ENCODE measurements at places on chromosomes 2 and 18.

GRCh38 chr2:27955384-27956161, 65.0 kb downstream of the BABAM2 start:
- DNase-seq = no peak

- DNase-seq = no peak
These were observed 14.6 kb downstream of the STRADB start for GRCh38 chr2:201466050-201466675.

DNA sequence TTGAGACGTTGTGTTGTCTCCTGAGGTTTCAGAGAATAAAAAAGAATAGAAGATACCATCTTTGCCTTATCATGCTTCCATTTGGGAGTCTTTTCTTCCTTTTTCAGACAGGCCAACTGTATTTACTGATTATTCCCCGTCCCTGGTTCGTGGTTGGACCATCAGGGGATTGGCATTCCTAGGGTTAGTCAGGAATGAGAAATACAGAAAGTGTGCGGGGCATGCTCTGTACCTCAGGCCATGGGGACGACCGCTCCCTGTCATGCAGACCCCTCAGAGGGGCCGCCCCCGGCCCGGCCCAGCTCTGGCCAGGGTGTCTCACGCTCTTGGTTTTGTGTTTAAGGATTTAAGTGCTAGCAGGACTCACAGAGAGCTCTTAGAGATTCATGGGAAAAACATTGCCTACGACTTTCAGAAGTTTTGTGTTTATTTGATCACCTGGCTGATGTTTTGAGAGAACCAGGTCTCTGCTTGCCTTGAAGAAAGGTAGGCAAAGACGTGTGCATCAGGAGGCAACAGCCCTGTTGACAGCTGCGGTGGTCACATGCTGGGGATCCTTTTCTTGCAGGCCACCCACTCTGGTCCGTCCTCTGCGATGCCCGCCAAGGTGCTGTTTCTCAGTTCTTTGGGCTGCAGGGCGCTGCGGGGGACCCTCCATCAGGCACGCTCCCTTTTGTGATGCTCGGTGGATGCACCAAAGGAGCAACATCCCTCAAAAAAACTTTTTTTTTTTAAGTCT, 317.8 kb downstream of the AGAP1 start:
- no peak for DNase-seq

- DNase-seq = no peak
These were observed 3.8 kb downstream of the C2orf92 start for GRCh38 chr2:97673182-97673914.

- DNase-seq = no peak
These were observed 34.0 kb upstream of the SLC66A3 start for GRCh38 chr2:11121099-11121822.

DNA sequence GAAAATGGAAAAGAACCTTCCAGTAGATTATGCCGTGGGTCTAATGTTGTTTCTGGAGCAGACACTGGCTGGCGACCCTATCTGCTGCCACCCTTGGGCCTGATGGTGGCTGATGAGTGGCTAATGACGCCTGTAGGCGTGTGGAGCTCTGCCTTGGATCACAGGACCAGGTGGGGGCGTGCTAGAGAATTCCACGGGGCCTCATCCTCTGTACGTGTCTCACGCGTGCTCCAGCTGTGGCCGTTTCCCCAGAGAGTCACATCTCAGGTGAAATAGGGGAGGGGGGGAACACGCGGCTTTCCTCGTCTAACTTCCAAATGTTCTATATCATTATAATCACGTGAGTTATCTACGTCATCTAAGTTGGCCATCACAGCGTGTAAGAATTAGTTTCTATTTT, 160.9 kb upstream of the SMIM21 start:
- no peak for DNase-seq

DNA sequence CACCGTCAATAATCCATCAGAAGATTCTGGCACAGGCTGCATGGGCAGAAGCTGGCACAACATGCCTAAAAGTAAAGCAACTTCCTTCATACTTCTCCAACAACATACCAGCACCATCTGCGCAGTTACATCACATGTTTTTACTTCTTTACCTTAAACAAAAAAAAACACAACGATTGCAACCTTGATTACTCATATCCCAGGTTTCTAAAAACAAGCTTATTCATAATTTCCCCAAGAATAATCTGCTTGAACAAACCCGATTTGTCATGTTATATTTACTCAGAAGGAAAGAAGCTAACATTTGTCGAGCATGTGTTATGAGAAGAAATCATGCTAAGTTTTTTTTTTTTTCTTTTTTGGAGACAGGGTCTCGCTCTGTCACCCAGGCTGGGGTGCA, 54.7 kb downstream of the THADA start:
- DNase-seq = no peak

- no peak for DNase-seq
These were observed 196.1 kb downstream of the SETBP1 start for GRCh38 chr18:44876755-44877154.

GRCh38 chr2:237662671-237663093, 35.3 kb downstream of the LRRFIP1 start:
- peak; percentile 82 for DNase-seq

GRCh38 chr18:58671632-58672564, 633 bp downstream of the MALT1 start:
- no peak for DNase-seq

- no peak for DNase-seq
These were observed 35.1 kb upstream of the MTX2 start for GRCh38 chr2:176234156-176234555.

DNA sequence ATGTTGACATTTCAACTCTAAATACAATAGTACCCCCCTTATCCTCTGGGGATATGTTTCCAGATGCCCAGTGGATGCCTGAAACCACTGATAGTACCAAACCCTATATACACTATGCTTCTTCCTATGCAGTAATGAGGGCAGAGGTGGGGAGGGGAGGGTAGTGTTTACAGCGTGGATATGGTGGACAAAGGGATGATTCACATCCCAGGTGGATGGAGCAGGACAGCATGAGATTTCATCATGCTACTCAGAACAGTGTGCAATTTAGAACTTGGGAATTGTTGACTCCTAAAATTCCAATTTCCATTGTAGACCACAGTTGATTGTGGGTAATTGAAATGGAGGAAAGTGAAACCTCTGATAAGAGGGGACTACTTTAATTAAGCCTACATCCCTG, 75.4 kb downstream of the TSN start:
- DNase-seq = no peak

DNA sequence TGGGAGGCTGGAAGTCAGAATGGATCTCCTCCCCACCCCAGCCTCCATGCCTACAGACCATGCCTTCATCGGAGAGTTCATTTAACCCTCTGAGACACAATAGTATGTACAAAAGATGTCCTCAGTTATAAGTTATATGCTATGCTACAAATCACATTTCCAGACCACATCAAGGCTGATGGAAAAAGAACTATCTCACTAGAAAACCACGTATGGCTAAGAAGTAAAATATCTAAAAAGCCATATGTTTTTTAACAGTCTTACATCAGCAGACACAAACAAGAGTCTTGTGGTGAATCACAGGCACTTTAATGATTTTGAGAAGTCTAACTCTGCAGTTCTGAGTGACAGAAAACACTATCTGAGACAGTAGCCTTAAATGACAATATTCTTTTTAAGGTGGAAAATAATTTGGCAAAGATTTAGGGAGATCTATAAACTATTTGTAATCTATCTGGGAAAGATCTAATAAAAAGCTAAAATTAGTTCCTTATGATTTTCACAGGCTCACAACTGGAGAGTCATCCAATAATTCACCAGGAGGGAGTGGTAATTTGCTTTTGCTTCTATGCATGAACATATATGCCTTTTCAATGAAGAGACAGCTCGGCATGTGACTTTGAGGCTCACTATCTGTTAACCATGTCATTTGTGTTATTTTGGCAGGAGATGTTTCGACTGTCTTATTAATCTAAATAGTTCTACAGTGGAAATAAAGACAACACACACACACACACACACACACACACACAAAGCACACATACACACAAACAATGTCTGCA, 197.5 kb downstream of the IRS1 start:
- DNase-seq = no peak

DNA sequence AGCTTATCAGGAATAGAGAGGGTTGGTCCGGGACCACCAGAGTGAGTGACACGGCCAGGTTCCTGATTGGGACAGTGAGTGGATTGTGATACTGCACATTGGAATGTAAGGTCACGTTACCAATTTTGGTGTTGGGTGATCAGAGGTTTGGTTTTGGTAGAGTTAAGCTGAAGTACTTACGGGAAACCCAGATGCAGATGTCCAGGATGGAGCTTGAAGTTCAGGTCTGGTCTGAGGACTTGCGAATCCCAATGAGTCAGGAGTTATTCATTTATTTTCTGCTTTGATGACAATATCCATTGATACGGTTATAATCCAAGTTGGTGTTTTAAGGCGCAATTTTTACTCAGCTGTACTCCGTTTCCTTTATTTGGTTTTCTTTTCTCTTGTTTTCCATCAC, 273.6 kb downstream of the ALPK2 start:
- no peak for DNase-seq

DNA sequence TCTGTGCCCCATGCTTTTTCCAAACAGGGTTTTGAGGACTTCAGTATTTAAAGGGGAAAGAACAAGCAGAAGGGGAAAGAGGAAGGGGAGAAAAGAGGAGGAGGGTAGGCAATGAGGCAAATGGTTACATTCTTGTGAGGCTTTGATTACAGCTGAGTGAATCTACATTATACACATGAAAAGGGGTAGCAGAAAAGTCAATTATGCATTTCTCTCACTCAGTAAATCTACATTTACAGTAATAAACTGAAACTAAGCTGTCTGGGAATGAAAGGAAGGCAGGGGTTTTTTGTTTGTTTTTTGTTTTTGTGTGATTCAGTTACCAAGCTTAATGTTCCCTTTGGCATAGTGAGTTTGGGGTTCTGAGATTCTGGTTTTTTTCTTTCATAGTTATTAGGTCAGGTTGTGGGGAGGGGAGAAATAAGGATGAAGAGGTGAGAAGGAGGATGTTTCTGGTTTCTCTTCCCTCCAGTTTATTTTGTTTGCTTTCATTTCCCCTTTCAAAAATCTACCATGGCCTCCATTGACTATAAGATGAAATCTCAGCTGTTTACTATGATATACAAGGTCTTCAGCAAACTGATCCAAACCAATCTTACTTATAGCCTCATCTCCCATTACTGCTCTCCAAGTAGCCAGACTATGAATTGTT, 18.7 kb downstream of the C18orf63 start:
- no peak for DNase-seq

DNA sequence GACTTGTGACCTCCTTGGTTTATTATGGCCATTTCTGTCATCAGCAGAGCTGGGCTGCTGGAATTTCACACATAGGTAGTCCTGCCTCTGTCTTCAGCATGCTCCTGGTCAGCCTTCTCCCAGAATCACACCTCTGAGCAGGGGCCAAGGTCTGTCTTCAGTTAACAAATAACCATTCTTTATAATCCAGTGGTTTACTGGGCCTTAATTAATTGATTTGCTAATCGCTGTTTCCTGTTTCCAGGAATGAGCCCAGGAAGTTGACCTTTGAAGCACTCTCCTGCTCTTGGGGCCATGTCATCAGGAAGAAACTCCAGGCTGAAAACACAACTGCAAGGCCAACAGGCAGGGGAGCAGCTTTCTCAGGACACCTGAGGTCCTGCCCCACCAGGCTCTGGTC, 278.5 kb downstream of the SRBD1 start:
- DNase-seq = no peak

DNA sequence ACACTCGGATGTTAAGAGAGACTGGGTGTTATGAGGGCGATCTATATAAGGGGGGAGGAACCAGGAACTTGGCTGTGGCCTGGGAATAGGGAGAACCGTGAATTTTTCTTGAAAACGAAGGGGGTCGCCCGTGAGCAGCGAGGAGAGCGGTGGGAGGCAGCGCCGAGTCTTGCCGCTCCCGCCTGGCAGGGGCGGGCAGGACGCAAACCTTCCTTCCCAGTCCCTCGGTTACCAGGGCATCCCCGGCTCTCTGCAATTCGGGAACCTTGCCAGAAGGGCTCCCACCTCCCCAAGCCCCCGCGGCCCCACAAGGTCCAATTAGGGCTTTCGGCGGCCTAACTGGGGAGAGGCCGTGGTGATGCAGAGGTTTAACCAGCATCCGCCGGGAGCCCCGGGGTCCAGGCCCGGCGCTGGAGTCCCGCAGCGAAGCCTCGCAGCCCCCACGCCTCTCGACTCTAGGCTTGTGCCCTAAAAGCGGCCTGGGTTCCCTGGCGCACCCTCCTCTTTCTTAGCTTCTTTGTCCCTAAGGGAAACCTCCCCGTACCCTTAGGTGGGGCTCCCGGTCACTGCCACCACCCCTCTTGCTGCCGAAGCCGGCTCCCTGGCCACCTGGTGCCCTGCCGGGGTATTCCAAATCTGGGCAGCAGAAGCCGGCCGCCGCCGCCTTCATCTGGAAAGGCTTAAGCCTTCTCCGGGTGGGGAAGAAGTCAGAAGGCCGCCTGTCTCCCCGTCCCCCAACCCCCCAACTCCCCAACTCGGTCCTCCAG, 680 bp upstream of the FHOD3 start:
- no peak for DNase-seq

GRCh38 chr18:72993250-72993649, 125.5 kb upstream of the NETO1 start:
- DNase-seq = no peak

DNA sequence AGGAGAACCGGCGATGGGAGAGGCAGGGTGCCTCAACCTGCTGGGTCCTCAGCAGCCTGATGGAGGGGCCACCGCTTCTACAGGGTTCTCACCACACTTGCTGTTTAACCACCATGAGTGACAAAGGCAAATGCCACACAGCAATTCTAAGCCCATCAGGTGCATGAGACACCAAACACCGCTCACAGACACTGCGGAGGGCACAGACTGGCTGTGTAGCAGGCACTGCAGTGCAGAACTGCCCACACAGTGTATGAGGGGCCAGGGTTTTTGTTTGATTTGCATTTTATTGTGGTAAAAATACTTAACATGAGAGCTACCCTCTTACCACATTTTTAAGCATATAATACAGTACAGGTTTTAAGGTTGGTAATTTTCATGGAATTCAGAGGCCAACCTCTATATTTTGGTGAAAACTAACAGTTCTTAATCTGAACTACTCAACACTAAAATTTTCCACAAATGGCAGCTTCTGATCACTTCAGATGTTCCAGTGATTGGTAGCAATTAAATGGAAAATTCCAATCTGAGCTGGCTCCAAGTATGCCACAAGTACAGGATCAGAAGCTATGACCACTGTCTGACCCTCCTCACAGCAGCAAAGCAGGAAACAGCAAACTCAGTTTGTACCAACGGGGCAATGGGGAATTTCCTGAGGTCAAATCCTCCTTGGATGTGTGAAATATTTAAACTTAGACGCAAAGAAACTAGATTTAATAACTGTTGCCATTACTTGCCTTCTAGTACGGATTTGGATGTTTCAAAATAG, 67.7 kb downstream of the FAM210A start:
- DNase-seq = no peak

- DNase-seq = no peak
These were observed 54.4 kb downstream of the ANKMY1 start for GRCh38 chr2:240503375-240503774.

- no peak for DNase-seq
These were observed 42.6 kb upstream of the MAP3K20 start for GRCh38 chr2:173033084-173033483.

DNA sequence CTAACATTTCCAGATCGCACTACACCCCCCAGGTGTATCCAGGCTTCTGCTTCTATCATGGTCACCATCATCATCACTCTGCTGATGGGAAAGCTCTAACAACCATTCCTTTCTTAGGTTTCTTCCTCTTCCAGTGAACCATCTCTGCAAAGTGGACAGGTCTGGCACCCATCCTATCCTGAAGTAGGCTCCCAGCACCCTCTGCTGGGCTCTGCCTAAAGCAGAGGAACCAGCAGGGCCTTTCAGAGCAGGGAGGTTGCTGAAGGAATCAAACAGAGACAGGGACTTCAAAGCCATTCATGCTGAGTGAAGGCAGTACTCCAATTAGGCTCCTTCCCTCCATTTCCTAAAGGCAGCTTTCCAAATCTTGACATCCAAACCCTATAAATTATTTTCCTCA, 27.2 kb upstream of the SATB2 start:
- no peak for DNase-seq

GRCh38 chr2:212480447-212480846, 58.2 kb downstream of the ERBB4 start:
- no peak for DNase-seq
